Esophagus (tissue), 2 donors: ENCODE measurements at places on chromosomes 2 and 18. TPM values are rescaled to one million over a fixed set of nuclear protein-coding genes. Genes with fewer than 3 reads are reported as not detected.

TAF1B gene
- 5.7 TPM for polyA plus RNA-seq

GALNT5 gene
- 3.1 TPM for polyA plus RNA-seq

EVA1A gene
- 0.71 TPM for polyA plus RNA-seq

COLEC11 gene
- 0.43 TPM for polyA plus RNA-seq

ELMOD3 gene
- polyA plus RNA-seq, result 16.1 TPM

CTAGE1 gene
- not detected for polyA plus RNA-seq

RUFY4 gene
- 0.52 TPM for polyA plus RNA-seq

MLPH gene
- 4.4 TPM for polyA plus RNA-seq

RAB6D gene
- 0.02 TPM for polyA plus RNA-seq

KCNJ3 gene
- polyA plus RNA-seq, result under 0.01 TPM
